ENCODE measurements at places on chromosomes 12 and 14.

- no peak for DNase-seq
These were observed 365.2 kb downstream of the SEC23A start for GRCh38 chr14:38737686-38738407.

- DNase-seq = no peak
These were observed 31.9 kb downstream of the CACNA2D4 start for GRCh38 chr12:1886396-1887008.

DNA sequence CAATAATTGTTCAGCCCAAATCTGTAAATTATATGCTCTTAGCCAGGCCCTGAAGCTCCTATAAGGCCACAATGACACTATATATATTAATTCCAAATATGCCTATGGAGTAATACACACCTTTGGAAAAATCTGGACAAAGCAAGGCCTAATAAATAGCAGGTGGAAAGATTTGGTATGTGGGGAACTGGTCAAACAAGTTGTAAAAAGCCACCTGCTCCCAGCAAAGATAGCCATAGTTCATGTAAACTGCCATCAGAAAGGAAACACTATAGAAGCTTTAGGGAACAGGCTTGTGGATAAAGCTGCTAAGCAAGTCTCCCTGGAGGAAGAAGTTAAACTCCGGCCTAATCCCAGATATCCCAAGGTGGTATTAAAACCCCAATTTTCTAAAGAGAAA lies 29.7 kb downstream of the PRMT8 start:
- no peak for DNase-seq

DNA sequence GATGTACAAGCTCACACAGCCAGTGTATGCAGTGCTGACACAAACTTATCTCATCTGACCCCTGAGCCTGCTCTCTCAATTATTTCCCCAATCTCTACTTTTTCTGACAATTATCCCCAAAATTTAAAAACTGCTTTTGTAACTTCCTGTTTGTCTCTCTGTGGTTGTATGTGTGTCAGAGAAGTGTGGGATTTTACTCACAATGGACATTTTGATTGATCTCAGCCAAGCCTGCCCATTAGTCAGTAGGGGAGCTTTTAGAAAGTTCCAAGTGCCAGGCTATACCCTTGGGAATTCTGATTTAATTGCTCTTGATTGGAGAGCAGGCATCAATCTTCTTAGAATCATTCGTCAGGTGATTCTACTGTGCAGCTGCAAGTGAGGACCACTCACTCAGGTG lies 64.9 kb upstream of the LMNTD1 start:
- DNase-seq = no peak

DNA sequence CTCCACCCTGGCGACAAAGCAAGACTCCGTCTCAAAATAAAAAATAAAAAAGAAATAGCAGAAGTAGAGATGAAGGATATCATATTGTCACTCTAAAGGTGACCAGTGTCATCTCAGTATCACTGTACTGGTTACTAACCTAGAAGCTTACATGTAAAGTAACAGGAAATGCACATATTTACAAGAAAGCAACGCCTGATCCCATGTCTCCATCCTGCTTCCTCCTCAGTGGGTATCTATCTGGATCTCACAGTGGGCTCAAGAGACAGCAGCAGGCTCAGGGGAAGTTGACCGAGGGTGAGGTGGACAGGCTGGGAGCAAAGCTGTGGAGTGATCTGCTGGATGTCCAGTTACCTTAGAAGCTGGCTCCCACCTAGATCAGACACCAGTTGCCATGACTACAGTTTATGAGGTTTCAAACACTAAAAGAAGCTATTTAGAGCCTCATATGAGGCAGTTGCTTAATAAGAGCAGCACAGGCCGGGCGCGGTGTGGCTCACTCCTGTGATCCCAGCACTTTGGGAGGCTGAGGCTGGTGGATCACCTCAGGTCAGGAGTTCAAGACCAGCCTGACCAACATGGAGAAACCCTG lies 10.5 kb downstream of the MTRFR start:
- DNase-seq = no peak

GRCh38 chr12:5476356-5476755 lies 44.4 kb downstream of the NTF3 start:
- DNase-seq = no peak

GRCh38 chr14:68225321-68225720 lies 405.7 kb downstream of the RAD51B start:
- no peak for DNase-seq

- DNase-seq = no peak
These were observed 1.0 kb downstream of the CD9 start for GRCh38 chr12:6201213-6201608.

GRCh38 chr14:104288272-104288671 lies 149.9 kb downstream of the KIF26A start:
- DNase-seq = no peak

GRCh38 chr12:108600702-108601007 lies 2.8 kb upstream of the TMEM119 start:
- no peak for DNase-seq

GRCh38 chr12:57614178-57614947 lies 3.1 kb downstream of the ARHGEF25 start:
- peak; percentile 44 for DNase-seq

- DNase-seq = no peak
These were observed 128.0 kb downstream of the NUAK1 start for GRCh38 chr12:106010741-106011140.

DNA sequence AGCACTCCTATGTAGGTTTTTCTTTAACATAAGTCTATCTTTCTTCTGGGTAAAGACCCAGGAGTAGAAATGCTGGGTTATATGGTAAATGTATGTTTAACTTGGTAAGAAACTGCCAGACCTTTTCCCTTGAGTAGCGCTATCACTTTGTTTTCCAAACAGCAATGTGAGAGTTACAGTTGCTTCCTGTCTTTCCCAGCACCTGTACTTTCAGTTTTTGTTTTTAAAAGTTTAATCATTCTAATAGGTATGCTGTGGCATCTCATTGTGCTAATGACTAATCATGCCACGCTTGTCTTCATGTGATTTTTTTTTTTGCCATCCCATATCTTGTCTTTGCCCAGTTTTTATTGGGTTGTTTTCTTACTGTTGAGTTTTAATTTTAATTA lies 28.1 kb downstream of the GIT2 start:
- DNase-seq = no peak

- DNase-seq = peak; percentile 23
These were observed 12.2 kb downstream of the LLPH start for GRCh38 chr12:66118240-66118891.

GRCh38 chr12:99043319-99043914 lies 398.3 kb downstream of the APAF1 start:
- peak; percentile 48 for DNase-seq

GRCh38 chr12:123393747-123394146 lies 9.8 kb downstream of the KMT5A start:
- no peak for DNase-seq

DNA sequence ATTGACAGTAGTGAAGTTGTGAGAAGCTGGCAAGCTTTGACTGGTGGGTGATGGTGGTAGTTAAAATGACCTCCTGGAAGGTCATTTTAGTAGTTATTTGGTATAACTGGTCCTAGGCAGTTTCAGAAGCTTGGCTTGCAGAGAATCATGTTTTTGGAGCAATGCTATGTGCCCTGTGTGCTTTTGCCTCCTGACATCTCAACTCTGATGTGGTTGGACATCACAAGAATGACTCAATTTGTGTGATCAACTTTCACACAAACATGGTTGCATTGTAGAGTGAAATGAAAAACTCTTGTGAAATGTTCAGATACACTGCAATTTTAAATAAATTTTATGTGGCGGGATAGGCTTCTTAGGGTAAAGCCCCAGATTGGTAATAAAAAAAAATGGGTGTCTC lies 8.3 kb upstream of the ABCD2 start:
- no peak for DNase-seq

DNA sequence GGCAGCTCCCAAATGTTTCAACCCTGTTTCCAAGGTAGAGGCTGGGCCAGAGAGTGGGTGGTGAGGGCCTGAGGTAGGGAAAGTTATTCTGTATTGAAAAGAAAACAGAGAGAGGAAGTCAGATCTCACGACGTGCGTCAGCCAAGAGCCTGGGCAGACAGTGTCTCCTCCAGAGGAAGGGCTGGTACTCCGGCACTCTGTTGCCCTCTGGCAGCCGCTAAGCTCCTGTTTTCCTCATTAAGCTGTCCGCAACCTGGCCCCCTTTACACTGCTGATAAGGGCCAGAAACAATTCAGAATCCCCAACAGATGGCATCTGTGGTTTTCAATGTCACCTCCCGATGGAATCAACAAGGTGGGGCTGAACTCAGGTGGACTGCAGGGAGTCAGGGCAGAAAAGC lies 26.0 kb upstream of the LTBP2 start:
- no peak for DNase-seq

DNA sequence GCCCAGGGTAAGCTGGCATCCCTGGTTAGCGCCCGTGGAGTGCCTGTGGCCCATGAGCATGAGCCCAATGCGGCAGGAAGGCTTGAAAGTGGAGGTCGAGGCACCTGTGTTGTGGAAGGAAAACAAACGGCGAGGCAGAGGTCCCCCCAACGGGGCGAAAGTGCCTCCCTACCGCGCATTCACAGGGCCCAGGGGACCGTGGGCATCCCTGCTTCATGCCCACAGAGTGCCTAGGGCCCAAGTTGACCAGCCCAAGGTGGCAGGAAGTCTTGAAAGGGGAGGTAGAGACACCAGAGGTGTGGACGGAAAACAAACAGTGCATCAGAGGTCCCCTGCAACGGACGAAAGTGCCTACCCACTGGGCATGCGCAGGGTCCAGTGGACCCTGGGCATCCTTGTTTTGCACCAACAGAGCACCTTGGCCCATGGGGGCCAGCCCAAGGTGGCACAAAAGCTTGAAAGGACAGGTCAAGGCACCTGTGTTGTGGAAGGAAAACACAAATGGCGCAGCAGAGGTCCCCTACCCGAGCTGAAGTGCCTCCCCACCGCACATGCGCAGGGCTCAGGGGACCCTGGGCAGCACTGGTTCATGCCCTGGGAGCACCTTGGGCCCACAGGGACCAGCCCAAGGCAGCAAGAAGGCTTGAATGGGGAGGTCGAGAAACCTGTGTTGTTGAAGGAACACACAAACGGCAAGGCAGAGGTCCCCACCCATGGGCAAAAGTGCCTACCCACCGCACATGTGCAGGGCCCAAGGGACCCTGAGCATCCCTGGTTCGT lies 377.5 kb downstream of the ALG10 start:
- no peak for DNase-seq

GRCh38 chr14:64935508-64935907 lies 7.0 kb downstream of the GPX2 start:
- no peak for DNase-seq

GRCh38 chr12:25797949-25798348 lies 160.5 kb upstream of the RASSF8 start:
- DNase-seq = no peak

DNA sequence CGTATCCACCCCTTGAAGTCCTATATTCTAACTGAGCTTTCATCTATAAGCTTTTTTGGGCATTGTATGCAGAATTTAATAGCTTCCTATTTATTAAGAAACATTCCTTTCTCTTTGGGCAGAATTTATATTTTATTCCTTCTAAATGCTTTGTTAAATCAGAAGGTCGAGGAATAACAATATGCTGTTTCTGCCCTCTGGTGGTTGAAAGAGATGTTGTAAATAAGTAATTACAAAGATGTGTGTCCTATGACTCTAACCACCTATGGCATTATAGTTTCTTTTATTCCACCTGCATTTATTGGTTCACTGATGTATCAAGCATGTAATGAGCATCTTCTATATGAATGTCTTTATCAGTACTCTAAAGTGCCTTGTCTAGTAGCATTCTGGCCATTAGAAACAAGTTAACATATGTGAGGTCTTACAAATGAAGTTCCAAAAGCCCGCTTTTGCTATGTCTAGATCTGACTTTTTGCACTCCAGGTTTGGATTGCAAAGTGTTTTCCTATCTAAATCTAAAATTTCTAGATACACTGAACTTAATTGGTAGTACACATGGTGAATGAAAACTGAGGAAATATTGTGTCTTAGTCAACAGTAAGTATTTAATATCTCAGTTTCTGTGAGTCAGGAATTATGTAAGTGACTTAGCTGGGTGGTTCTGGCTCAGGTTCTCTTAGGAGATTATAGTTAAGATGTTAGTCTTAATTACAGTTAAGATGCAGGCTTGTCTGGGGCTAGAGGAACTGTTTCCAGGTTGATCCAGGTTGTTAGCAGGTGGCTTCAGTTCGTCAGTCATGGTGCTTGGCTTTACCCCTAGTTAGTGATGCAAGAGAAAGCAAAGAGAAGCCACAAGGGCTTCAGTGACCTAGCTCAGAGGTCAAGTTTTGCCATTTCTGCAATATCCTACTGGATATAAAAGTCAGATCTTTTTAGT lies 57.5 kb downstream of the PLEKHA5 start:
- peak; percentile 55 for DNase-seq

DNA sequence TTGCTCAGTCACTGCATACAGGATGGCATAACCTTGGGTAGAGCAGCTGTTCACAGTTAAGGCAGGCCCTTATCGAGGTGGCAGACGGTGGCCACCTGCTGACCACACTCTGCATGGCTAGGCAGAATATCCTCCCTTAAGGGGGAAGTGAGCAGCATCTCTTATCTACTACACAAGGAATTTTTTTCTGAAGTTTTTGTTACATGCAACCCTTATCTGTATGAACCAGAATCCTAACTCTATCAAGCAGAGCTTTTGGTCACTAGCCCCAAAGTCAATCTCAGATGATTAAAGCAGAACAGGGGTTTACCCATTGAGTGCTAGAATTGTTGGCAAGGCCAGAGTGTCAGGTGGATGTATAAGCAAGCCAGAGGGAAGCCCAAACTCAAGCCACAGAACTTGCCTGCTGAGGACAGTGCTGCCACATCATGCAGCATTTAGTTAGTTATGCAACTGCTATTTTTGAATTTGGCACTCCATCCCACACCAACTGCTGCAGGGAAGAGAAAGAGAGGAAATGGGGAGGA lies 192.8 kb downstream of the TBX5 start:
- no peak for DNase-seq

DNA sequence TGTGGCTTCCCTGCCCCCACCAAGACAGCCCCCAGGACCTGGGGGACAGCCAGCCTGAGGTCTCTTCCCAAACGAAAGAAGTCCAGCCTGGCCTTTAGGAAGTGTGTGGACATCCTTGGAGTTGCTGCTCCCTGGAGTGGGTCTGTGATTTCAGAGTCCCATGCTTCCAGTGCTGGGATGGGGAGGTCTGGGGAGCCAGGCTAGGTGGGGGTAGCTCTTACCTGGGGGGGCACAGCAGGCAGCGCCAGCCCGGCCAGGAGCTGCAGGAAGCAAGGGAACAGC lies 509 bp downstream of the PGF start:
- no peak for DNase-seq

- no peak for DNase-seq
These were observed 87.9 kb downstream of the DAD1 start for GRCh38 chr14:22500954-22501726.

DNA sequence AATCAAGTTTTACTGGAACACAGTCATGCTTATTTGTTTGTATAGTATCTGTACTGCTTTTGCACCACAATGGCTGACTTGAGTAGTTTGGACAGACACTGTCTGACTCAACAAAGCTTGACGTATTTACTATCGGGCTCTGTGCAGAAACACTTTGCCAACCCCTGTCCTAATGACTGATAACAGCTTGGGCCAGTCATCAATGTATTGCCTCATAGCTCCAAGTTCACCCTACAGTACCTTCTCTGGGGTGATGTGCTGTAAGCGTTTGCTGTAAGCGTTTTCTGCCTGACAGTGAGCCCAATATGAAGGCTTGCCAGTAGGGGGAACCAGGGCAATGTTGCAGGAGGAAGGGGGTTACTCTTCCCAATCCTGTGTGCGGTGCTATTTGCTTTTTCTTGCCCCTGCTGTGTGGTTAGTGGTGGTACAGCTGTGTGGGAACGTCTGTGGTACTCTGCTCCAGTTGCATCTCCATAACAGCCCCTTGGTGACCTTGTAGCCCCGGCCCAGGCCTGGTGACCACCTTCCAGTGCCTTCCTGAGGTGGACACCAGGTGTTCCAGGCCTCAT lies 5.4 kb upstream of the CCDC177 start:
- peak; percentile 39 for DNase-seq

Measured in EL (cell line).